ENCODE measurements at places on chromosomes 12 and 14.

- no peak overlapping the region for H3K4me3 ChIP-seq
- peaks cover 7% of the 10 kb centered on the region for H3K4me1 ChIP-seq
- no peaks in the 10 kb centered on the region for H3K36me3 ChIP-seq
- no peak overlapping the region for H3K27ac ChIP-seq
- DNase-seq: no peak
These were observed 6.3 kb downstream of the MSI1 start for GRCh38 chr12:120362516-120363273.

DNA sequence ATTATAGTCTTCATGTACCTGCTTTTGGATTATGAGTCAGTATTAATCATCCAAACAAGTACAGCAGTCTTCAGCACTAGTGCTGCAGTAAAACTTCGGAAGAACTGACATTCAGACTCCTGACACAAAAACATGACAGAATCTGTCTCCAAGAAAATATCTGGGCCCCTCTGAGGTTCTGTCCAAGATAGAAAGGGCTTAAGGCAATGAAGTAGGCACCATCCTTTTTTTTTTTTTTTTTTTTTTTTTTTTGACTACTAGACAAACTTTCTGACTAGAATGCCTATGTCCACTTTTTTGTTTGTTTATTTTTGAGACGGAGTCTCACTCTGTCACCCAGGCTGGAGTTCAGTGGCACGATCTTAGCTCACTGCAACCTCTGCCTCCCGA lies 112.5 kb downstream of the MED13L start:
- no peaks in the 10 kb centered on the region for H3K27me3 ChIP-seq
- no peak overlapping the region for H3K27ac ChIP-seq
- DNase-seq: no peak
- H3K4me1 ChIP-seq: peaks cover 28% of the 10 kb centered on the region

- peak within 1 kb of the TSS; percentile 95 for H3K27ac ChIP-seq
- peak within 1 kb of the TSS; percentile 73 for H3K4me3 ChIP-seq
- peaks cover 63% of the 10 kb centered on the region for H3K36me3 ChIP-seq
- H3K4me1 ChIP-seq: peaks cover 89% of the 10 kb centered on the region
- peak; percentile 46 for DNase-seq
- no peaks in the 10 kb centered on the region for H3K27me3 ChIP-seq
These were observed at the start of gene ASB2 for GRCh38 chr14:93976477-93977057. TSS of gene ASB2 (minus strand) at chr14:93976570. CDS start at chr14:93964539, 12,031 bp downstream.

- H3K27me3 ChIP-seq: peaks cover 5% of the 10 kb centered on the region
- H3K4me1 ChIP-seq: no peaks in the 10 kb centered on the region
- no peaks in the 10 kb centered on the region for H3K36me3 ChIP-seq
- no peak overlapping the region for H3K4me3 ChIP-seq
- H3K27ac ChIP-seq: no peak overlapping the region
These were observed 22.4 kb upstream of the LTBP2 start for GRCh38 chr14:74634481-74634880.

- DNase-seq: no peak
- H3K27ac ChIP-seq: no peak overlapping the region
- peaks cover 11% of the 10 kb centered on the region for H3K27me3 ChIP-seq
These were observed 256.0 kb downstream of the PCNX1 start for GRCh38 chr14:71163050-71163841.

DNA sequence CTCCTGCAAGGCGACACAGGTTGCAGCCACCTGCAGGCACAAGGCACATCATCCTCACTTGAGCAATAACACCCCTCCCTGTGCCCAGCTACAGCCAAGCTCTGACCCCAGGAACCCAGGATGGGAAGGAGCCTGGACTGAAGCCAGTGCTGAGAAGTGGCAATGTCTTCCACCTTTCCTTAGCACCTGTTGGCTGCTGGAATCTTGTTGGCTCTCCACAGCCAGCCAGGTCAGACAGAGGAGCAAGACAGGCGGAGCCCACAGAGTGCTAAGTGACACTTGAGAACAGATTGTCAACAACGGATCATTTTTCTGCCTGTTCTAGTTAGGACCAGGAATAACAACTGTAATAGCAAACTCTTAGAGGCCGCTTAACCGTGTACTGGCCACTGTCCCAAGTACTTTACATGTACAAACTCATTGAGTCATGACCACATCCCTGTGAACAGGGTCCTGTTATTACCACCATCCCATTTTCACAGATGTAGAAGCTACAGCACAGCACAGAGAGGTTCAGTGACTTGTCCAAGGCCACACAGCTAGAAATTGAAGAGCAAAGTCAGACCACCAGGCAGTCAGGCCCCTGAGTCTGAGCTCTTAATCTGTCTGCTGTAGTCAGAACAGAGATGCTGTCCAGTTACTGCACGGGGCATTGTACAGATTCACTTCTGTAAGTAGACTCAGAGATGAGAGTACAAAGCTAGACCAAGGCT lies 45.6 kb downstream of the RNFT2 start:
- H3K36me3 ChIP-seq: peaks cover 4% of the 10 kb centered on the region
- no peaks in the 10 kb centered on the region for H3K4me1 ChIP-seq
- H3K27me3 ChIP-seq: no peaks in the 10 kb centered on the region
- H3K27ac ChIP-seq: no peak overlapping the region
- DNase-seq: no peak

- no peaks in the 10 kb centered on the region for H3K36me3 ChIP-seq
- H3K27me3 ChIP-seq: no peaks in the 10 kb centered on the region
- no peak overlapping the region for H3K27ac ChIP-seq
- H3K4me3 ChIP-seq: no peak overlapping the region
- H3K4me1 ChIP-seq: no peaks in the 10 kb centered on the region
These were observed 17.4 kb upstream of the NAP1L1 start for GRCh38 chr12:76101739-76102385.

DNA sequence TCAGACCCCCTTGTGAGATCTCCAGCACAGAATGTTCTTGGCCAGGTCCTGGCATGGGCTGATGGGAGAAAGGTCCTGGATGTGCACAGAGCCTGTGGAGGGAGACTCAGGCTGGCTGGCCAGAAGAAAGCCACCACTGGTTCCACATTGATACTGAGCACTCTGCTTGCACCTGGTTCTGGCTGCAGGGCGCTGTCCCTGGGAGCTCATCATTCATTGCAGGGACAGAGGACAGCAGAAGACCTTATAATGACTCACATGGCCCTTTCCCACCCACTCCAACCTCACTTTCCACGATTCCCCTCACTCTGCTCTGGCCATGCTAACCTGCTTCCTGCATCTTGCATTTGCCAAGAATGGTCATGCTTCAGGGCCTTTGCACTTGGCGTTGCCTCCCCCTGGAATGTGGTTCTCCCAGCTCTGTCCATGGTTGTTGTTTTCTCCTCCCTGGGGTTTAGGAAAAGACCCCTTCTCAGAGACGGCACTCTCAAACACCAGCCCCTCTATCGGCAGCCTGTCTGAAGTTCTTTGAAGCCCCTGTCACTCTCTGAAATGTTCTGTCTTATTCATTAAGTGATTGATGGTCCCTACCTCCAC lies 10.3 kb downstream of the KRT7 start:
- H3K36me3 ChIP-seq: no peaks in the 10 kb centered on the region
- no peak overlapping the region for H3K4me3 ChIP-seq
- peaks cover 50% of the 10 kb centered on the region for H3K4me1 ChIP-seq
- H3K27me3 ChIP-seq: peaks cover 5% of the 10 kb centered on the region
- H3K27ac ChIP-seq: peak overlapping the region; percentile 90

DNA sequence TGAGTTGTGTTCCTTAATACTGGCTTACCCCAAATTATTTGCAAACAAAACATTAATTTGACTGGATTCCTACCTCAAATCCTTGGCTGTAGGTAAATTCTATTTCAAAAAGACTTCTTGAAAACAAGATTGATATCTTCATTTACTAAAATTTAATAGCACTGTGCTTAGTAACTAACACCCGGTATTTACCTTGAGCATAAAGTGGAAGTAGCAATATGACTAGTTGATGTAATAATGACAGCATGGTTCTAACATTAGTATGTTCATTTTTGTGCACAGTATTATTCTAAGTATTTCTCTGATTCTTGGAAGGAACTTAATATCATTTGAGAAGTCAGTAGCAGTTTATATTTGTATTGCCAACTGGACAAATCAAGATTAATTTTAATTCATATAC lies 96.8 kb downstream of the PPHLN1 start:
- DNase-seq: no peak
- peaks cover 22% of the 10 kb centered on the region for H3K36me3 ChIP-seq
- no peak overlapping the region for H3K4me3 ChIP-seq
- no peaks in the 10 kb centered on the region for H3K27me3 ChIP-seq
- no peak overlapping the region for H3K27ac ChIP-seq

- no peaks in the 10 kb centered on the region for H3K4me1 ChIP-seq
- no peak for DNase-seq
- no peaks in the 10 kb centered on the region for H3K27me3 ChIP-seq
These were observed 336.0 kb upstream of the SOX5 start for GRCh38 chr12:24285448-24285847.

- H3K4me3 ChIP-seq: no peak overlapping the region
- H3K27me3 ChIP-seq: no peaks in the 10 kb centered on the region
- no peak overlapping the region for H3K27ac ChIP-seq
- DNase-seq: no peak
These were observed 90.6 kb downstream of the VCPKMT start for GRCh38 chr14:50025776-50026175.

DNA sequence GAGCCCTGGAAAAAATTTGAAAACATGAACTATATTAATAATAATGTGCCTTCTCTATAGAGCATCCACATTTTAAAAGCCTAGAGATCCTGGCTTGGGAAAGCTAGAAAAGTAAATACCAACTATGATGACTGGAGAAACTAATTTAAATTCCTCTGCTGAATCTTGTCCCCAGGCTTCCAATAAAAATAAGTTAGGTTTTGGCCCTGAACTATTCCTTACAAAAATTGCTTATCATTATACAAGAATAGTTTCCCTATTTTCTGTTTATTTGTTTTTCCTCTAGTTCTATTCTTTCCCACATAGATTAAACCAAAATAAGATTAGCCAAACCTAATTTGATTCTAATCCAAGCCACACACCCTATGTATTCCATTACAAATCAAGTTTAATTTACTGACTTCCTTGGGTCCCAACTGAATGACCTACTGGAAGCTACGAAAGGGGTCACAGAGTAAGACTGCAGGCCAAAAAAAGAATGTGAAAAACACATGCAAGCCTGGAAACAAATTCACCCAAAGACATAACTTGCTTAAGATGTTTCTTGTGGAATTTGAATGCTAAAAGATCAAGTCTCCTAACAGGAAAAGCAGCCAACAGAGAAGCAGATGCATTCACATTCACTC lies 133.0 kb downstream of the PAWR start:
- no peak overlapping the region for H3K27ac ChIP-seq
- H3K27me3 ChIP-seq: no peaks in the 10 kb centered on the region
- H3K36me3 ChIP-seq: no peaks in the 10 kb centered on the region
- DNase-seq: no peak
- no peaks in the 10 kb centered on the region for H3K4me1 ChIP-seq

GRCh38 chr12:27034607-27035293 lies 12.4 kb downstream of the MED21 start:
- no peaks in the 10 kb centered on the region for H3K27me3 ChIP-seq
- no peak overlapping the region for H3K4me3 ChIP-seq
- peaks cover 40% of the 10 kb centered on the region for H3K36me3 ChIP-seq
- peaks cover 4% of the 10 kb centered on the region for H3K4me1 ChIP-seq

- DNase-seq: no peak
- no peak overlapping the region for H3K4me3 ChIP-seq
- peaks cover 9% of the 10 kb centered on the region for H3K27me3 ChIP-seq
- H3K27ac ChIP-seq: no peak overlapping the region
- H3K36me3 ChIP-seq: no peaks in the 10 kb centered on the region
- H3K4me1 ChIP-seq: no peaks in the 10 kb centered on the region
These were observed 3.7 kb downstream of the OR10G2 start for GRCh38 chr14:21631084-21631483.

- H3K4me3 ChIP-seq: no peak overlapping the region
- no peaks in the 10 kb centered on the region for H3K36me3 ChIP-seq
- H3K27me3 ChIP-seq: peaks cover 25% of the 10 kb centered on the region
- H3K4me1 ChIP-seq: peaks cover 5% of the 10 kb centered on the region
These were observed 31.0 kb downstream of the ITGA7 start for GRCh38 chr12:55676707-55677106.

DNA sequence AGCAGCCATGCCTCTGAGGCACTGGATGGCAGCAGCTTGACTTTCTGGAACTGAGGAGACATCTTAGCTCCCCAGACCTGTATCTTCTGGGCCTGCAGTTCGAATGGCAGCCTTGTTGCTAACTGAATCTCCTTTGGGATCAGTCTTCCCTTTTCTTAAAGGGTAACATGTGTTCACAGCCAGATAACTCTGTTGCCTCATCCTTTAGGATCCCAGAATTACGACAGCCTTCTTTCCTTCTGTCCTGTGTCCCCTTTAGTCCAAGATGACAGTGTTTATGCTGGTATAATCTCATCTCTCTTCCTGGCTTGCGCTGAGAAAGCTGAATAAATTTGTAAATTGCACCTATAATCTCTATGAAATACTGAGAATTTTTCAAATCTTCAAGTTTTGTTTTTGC lies 9.1 kb upstream of the ERC1 start:
- no peak overlapping the region for H3K27ac ChIP-seq
- DNase-seq: no peak
- H3K36me3 ChIP-seq: no peaks in the 10 kb centered on the region

DNA sequence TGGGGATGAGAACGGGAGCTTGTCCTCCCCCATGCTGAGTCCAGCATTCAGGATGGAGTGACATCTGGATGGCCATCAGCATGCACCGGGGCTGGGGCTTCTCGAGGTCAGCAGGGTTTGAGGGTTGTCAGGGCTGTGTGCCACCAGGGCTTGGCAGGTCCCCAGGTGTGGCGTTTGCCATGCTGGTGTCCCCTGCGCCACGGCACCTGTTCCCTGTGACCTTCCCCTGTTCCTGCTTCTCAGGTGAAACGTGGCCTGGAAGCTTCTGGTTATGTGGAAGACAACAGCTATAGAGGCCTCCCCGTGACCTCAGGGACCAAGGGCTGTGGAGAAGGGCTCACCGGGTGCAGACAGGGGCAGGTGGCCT lies 152.4 kb downstream of the KIF26A start:
- DNase-seq: no peak
- no peak overlapping the region for H3K4me3 ChIP-seq
- no peaks in the 10 kb centered on the region for H3K27me3 ChIP-seq

DNA sequence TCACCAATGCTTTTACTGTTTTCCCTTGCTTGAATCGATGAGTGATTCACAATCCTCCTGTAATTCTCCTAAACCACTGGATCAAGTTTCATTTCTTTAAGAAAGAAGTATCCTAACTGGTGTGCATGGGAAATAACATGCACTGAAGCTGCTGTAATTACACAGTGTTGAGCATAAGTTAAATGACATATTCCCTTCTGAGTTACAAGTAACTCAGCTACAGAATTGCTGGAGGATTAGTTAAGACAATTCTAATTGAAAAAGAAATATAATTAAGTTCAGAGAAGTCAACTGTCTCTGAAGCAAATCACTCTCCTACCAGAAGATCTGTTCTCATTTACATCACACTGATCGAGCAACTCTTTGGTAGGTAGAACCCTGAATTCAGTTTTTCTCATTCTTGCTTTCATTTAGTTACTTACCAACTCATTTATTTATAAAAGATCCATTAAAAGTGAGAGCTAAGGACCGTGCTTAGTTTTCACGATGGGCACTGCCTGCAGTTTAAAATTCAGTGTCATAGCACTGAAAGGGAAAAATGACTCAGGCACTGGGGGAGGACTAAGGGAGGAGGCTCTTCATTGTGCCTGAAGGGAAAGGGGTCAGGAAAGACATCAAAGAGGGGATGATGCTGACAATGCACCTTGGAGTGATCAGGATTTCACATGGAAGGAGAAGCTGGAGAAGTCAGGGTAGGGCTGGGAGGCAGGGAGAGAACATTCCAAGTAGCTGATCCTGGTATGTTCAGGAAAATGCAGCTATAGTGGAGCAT lies 327.2 kb downstream of the EMP1 start:
- no peaks in the 10 kb centered on the region for H3K4me1 ChIP-seq
- H3K27ac ChIP-seq: no peak overlapping the region
- H3K4me3 ChIP-seq: no peak overlapping the region
